SK-N-MC (cell line): ENCODE measurements at places on chromosomes 7 and 10.

DNA sequence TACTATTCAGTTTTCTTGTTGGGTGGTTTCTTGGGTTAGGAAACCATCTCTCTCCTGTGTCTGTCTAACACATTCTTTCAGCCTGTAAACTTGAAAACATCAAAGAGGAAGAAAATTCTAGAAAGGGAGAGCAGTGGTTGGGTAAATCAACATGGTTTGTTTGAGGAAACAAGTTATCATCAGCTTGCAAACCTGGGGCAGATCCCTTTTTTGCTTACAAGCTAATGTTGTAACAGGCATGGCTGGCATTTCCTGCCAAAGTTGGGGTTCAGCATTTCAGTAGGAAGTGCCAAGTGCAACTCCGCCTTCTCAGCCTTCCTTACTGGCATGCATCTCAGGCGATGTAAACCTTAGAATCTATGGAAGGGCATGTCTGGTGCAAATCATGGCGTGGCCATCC lies 112.6 kb downstream of the EEPD1 start:
- DNase-seq, result no peak

GRCh38 chr10:56470701-56471100 lies 109.6 kb upstream of the ZWINT start:
- no peak for DNase-seq

- no peak for DNase-seq
Measured at GRCh38 chr10:22527520-22527919, 182.2 kb downstream of the SPAG6 start.

DNA sequence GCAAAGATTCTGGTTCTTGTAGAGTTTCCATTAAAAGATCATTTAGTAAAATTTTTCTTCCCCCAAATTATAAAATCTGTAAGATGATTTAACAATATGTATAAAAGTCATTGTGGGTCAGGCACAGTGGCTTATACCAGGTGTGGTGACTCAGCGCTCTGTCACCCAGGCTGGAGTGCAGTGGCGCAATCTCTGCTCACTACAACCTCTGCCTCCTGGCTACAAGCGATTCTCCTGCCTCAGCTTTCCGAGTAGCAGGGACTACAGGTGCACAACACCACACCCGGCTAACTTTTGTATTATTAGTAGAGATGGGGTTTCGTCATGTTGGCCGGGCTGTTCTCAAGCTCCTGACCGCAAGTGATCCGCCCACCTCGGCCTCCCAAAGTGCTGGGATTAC lies 68.0 kb downstream of the SEPTIN14 start:
- no peak for DNase-seq

DNA sequence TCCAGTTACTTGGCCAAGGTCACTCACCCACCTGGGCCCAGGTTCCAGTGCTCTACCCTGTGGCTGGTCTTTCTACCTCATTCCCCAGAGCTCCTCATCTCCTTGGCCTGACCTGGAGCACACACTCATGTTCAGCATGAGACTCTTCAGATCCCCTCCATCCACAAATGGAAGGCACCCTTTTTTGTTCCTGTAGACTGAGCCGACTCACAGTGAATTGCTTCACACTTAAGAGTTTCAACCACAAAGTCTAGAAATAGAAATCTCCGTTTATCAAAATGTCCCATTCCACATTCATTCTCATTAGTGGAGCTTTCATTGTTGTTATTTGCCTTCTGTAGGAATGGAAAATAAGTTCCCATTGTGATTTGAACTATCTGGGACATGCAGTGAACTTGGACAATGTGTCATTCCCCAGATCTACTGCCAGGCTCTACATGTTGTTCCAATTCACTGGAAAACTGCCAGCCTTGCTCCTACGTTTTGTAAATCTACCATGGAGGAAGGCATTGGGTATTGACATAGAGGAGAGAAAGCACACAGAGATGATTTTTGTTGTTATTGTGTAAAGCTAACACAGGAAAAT lies 125.3 kb upstream of the CELF2 start:
- no peak for DNase-seq

DNA sequence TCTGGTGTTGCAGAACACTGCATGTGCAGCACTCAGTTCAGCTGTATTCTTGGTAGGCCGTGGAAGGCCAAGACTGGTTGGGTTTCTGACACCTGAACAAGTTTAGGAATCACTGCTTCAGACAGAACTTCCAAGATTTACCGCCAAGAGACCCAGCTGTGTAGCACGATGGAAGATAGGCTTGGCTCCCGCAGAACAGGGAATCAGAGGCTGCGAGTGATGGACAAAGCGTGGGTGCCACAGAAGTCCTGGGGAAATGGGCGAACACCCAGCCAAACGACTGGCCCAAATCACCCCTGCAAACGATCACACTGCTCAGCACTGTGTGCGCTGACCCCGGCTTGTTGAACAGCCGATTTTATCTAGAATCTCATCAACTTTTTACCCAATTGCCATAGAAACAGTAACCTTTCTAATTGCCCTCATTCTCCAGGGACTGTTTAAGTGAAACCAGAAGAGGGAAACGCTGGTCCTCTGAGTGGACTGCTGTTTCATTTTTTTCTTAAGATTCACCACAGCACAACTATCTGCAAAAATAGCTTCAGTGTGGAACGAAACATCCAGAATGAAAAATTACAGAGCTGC lies 17.9 kb downstream of the ZFAND2A start:
- no peak for DNase-seq

- peak; percentile 24 for DNase-seq
Measured at GRCh38 chr7:92461027-92462003, 14.0 kb downstream of the GATAD1 start.

- DNase-seq, result no peak
Measured at GRCh38 chr10:88288320-88289059, 294.6 kb downstream of the RNLS start.

DNA sequence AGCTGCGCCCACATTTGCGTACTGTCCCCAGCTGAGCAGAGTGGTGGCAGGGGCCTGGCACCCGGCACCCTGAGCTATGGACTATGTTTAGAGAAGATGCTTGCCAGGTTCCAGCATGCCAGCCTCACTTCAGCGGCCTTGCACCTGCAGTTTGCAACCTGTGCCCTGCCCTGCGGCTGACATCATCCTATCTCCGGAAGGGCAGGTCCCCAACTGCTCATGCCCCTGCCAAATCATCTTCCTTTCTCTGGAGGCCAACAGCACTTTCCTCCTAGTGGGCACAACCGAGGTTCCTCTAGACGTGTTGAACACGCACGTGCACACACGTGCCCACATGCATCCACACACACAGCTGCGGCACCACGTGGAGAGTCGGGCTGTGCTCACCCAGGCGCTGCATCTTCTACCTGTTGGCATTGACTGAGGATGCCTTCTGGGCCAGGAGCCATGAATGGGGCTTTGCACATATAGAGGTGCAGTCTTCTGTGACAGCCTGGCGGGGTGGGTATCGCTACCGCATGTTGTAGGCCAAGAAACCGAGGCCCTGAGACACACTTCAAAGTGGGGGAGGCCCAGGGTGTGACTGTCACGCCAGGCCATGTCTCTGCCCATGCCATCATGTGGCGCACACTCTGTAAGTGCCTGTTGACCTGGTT lies 24.5 kb downstream of the CNPY1 start:
- DNase-seq, result no peak

- no peak for DNase-seq
Measured at GRCh38 chr7:80218723-80219122, 84.1 kb downstream of the GNAI1 start.

GRCh38 chr10:100780324-100780723 lies 34.9 kb downstream of the PAX2 start:
- DNase-seq, result no peak

- no peak for DNase-seq
Measured at GRCh38 chr7:69825113-69825972, 227.1 kb downstream of the AUTS2 start.

DNA sequence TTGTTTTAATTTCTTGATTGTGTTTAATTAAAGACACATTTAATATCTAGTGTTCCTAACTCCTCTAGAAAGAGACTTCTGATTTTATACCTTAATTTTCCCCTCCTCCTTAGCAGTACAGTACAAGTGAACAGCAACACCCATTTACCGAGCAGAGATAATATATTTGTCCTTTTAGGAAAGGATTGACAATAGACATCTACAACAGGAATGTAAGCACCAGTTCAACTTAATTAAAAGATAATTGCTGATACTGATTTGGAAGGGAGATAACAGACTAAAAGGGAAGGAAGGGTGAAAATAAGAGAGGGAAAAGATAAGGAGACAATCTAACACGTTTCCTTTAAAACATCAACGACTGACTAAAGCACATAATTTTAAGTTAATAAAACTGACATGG lies 119.3 kb downstream of the SRPK2 start:
- DNase-seq, result no peak

DNA sequence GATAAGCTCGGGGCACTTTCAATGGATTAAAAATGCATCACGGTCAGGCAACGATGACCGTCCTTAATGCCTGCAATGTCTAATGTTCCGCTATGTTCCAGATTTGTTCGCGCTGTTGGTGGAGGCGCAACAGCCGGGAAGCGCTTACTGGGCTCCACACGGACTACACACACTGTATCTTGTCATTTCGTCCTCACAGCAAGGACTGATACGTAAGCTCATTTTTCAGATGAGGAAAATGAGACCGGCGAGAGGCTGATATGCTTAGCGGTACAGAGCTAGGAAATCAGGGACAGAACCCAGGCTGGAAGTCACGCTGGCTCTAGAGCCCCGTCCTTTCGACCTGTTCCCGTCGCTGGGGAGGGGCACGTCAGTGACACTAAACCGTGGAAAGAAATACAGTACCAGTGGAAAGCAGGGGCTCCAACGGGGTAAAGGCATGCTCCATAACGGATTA lies 670 bp downstream of the TPK1 start:
- no peak for DNase-seq

DNA sequence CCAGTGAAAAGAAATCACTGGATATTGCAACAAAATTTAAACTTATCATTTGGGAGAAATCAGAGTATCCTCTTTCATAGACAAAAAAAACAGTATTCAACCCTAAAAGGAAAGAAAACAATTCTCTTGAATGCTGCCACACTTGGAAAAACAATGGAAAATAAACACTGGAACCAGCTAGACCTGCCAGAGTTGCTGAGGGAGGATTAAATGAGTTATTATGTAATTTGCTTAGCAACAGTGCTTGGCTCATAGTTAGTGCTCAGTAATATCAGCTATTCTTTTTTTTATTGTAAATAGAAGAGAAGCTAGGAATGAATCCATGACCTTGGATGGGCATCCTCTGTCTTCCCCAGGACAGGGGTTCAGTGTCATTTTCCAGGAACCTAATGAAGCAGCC lies 11.0 kb upstream of the ZNF273 start:
- no peak for DNase-seq

DNA sequence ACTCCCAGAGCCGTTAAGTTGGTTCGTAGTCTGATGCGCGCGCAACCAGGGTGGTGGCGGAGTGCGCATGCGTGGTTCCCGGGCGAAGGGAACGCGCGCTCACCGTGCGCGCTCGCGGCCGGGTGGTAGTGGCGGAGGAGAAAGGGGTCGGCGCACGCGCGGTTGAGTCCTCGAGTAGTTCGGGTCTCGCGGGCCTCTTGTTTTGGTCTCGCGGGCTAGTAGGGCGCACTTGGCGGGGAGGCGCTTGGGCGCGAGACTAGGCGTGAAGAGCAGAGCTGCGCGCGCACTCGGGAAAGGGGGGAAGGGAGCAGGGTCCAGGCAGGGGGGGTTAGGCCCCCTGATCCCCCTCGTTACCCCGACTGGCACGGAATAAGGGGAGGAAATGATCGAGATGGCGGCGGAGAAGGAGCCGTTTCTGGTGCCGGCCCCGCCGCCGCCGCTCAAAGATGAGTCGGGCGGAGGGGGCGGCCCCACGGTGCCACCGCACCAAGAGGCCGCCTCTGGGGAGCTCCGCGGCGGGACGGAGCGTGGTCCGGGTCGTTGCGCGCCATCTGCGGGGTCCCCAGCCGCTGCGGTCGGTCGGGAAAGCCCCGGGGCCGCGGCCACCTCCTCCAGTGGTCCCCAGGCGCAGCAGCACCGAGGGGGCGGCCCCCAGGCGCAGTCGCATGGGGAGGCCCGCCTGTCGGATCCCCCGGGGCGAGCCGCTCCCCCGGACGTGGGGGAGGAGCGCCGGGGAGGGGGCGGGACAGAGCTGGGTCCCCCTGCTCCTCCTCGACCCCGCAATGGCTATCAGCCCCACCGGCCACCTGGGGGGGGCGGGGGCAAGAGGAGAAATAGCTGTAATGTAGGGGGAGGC lies at the start of gene MEPCE:
Gene MEPCE (plus strand): TSS at position 195 of the 856 bp plus-strand sequence. CDS start 188 bp downstream, at position 383.
- DNase-seq, result peak; percentile 81

DNA sequence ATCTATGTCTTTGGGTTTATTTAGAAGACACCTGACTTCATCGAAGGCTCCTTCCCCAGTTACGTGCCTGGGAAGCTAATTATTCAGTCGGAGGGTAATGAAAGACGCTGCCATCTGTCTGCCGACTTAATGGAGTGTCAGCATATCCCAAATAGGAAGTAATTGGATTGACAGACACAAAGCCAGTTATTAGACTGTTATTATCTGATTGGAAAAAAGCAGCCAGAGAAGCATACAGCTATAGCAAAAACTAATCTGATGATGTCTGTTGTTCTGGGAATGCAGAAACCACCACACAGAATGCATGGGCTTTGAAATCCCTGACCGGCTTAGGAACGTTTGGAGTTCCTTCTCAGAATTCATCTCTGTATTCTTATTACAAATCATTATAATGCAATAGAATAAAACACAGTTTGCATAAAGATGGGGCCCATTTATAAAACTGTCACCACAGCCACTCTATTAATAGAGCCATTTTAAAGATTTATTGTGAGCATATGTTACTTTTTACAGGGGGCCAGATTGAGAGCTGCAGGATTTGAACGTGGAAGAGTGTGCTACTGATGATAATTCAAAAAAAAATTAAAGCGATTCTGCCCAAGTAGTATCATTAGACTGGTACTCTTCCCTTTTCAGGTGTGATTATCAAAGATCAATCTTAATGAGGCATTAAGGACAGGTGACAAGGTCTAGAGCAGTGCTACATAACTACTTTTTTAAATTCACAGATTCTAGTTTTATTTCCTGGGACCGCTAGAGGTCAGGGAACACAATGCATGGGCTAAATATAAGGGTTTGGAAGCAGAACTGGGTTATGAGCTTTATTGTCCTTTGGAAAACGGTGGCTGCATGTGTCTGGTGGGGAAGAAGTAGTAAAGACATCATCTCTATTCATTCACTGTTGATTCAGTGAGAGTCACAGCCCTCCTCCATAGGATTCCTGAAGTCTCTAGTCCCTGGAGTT lies 330.1 kb upstream of the LRGUK start:
- no peak for DNase-seq

GRCh38 chr7:44077061-44077460 lies 5.3 kb downstream of the POLM start:
- DNase-seq, result no peak

- no peak for DNase-seq
Measured at GRCh38 chr10:14667781-14668180, 106.9 kb downstream of the FAM107B start.
